ENCODE measurements at places on chromosomes 12 and 14.
A peak's percentile ranks its signal among the peaks of the same experiment; 100 is the strongest.

DNA sequence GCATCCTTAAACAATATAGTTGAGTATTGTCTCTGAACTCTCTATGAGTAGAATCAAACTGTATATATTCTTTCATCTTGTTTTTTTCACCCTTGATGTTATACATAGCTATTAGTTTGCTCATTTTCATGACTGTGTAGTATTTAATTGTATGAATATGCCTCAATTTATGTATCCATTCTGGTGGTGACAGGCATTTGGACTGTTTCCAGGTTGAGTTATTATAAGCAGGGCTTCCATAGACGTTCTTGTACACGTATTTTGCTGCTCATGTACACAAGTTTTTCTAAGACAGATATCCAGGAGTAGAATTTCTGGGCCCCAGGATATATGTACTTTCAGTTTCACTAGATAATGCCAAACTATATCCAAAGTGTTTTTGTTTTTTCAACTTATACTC lies 211.4 kb downstream of the NTF3 start:
- no peak for DNase-seq

DNA sequence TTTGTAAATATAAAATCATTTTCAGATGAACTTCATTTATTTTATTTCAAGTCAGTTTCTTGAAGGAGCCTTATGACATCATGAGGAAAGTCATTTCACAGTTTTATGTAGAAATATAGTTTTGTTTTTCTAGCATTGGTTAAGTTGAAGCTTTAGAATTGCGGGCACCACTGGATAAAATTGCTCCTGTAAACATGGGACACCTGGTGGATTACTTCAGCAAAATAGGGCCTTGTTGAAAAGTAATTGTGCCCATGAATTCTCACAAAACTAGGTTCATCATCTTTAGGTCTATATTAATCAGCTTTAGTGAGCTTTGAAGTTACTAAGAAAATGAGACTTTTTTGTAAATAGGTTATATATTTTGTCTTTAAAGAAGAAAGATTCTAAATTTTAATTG lies 25.3 kb downstream of the CNTN1 start:
- DNase-seq = no peak

- no peak for DNase-seq
These were observed 22.2 kb downstream of the LRRIQ1 start for GRCh38 chr12:85058339-85058738.

- no peak for DNase-seq
These were observed 25.0 kb downstream of the RERG start for GRCh38 chr12:15196221-15196620.

- no peak for DNase-seq
These were observed 34.8 kb downstream of the MED13L start for GRCh38 chr12:116242740-116243139.

GRCh38 chr14:73526036-73526984 lies 10.6 kb upstream of the ACOT1 start:
- no peak for DNase-seq

DNA sequence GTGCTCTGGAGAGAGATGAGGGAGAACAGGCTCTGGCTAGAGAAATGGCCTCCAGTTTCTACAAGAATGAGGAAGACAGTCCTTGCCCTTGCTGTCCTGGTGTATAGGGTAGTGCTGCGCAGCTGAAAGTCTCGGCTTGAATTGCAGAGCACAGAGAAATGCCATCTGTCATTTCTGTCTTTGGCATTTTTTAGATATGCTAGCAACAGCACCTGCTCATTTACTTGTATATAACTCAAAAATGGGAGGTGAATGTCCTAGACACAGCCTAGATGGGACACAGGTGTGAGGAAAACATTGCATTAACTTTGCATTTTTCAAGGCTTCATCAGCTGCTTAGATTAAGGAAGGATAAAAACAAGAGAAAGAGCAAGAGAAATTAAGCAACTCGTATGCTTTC lies 35.8 kb downstream of the GPR19 start:
- DNase-seq = no peak

- no peak for DNase-seq
These were observed 31.5 kb downstream of the E2F7 start for GRCh38 chr12:77033658-77034536.

DNA sequence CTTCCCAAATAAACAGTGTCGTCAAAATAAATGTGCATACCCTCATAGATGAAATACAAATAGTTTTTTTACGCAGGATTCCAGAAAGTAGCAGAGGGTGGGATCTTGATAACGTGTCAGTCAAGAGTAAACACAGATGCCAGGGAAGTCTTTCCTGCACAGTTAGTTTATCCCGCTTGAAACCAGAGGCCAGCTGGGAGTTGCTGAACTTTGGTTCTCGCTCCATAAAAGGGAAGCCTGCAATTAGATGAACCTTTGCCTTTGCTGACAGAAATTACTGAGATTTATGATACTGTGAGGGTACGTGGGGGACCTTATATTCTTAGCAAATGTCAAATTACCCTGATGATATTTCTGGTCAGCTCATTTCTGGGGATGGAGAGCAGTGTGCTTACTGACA lies 18.9 kb downstream of the FAR2 start:
- DNase-seq = no peak

DNA sequence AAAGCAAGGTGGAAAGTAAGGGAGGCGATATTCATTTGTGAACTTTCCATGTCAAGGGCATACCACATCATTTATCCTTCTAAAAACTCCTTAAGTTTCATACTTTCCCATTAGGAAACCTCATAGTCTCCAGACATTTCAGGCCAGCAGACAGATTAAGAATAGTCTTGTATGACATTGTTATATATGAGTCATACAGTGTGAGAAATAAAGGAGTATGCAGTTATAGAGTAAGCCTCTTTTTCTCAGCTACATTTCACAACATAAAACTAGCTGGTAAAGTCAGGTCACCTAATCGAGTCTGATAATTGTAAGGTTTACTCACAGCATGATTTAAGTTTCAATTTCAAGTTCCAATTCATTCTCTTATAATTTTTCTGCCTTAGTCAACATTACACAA lies 164.3 kb downstream of the GRIP1 start:
- DNase-seq = no peak

DNA sequence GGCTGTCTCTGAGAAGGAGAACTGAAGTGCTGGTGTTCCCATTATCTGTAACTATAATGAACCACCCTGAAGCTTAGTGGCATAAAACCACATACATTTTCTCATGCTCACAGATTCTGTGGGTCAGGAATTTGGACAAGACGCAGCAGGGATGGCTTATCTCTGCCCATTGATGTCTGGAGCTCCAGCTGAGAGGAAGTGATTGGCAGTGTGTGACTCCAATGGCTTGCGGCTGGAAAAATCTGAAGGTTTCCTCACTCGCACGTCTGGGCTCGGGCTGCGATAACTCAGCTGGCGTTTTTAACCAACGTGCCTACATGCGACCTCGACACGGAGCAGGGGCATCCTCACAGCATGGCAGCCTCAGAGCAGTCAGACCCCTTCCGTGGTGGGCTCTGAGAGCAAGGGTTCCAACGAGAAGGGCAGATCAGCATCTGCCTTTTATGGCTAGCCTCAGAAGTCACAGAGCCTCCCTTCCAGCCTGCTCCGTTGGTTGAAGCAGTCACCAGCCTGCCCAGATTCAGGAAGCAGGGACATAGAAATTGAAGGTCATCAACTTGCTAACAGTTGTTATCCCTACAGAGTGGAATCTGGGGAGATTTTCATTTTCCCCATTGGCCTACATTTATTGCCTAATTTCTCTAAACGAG lies 143.3 kb upstream of the BCL2L14 start:
- no peak for DNase-seq

DNA sequence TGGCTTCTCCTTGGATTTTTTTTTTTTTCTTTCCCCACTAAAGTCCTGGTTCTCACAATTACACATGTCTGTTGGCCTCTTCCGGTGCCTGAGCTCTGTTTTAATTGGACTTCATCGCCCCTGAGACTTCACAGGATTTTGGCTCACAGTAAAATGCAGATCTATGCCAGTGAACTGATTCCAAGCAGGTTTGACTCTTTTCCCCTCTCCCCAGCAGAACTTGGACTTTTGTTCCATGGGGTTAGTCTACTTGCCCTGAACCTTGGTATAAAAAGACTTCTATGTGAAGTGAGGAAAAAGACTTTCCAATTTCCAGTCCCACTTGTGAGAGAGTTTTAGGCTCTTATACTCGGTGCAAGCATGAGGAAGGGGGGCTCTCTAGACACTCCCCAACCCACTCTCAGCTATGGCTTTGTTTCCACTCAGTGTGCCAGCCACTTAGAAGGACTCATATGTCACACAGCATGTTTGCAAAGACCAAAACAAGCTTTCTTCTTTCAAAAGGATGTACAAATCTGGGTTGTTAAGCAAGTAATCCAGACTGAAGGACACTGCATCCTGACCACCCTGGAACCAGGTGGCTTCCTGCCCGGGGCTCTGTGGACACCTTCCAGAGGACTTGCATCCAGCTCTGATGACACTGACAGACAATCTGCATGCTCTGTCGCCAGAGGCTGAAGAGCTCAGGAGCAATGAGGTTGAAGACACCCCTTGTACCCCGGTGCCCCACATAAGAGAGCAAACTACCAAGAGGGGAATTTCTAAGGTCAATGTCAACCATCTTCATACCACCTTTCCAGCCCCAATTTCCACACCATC lies 221.9 kb upstream of the EGLN3 start:
- no peak for DNase-seq

DNA sequence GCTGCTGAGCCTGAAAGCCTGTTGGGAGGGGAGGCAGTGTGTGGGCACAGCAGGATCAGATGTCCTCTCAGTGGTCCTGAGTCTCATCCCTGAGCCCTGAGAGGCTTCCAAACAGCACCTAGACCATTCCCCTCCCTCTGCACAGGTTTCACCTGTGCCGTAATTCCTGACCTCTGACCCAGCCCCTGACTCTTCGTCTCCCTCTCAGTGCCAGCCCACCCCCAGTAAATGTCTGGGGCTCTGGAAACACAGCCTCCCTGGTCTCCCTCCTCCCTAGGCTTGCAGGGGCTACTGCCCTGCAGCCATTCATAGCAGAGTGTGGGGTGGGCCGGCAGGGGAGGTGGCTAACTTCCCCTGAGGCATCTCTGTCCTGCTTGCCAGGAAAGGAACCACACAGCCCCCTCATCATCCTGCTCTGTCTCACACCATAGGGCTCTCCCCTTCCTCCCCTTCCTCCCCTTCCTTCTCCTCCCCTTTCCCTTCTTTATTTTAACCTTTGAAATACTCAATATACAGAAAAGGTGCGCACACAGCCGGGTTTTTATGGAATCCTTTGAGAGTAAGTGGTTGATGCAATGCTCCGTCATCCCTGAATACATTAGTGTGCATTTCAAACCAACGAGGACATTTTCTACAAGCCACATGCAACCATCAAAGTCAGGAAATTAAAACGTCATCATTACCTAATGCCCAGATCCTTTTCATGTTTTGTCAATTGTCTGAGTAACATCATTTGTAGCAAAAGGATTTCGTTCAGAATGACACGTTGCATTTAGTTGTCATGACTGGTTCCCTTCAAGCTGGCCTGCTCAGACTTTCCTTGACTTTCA lies 67.0 kb downstream of the PRMT8 start:
- DNase-seq = no peak

DNA sequence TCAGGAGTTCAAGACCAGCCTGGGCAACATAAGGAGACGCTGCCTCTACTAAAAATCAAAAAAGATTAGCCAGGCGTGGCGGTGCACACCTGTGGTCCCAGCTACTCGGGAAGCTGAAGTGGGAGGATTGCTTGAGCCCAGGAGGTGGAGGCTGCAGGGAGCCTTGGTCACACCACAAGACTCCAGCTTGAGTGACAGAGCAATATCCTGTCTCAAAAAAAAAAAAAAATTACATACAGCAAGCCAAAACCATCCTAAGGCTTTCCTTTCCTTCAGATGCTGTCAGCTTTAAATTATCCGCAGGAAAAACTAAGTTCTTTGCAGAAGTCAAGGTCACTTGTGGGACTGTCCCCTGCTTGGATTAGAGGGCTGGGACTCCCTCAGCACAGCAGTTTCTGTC lies 1.3 kb downstream of the CS start:
- DNase-seq = no peak

DNA sequence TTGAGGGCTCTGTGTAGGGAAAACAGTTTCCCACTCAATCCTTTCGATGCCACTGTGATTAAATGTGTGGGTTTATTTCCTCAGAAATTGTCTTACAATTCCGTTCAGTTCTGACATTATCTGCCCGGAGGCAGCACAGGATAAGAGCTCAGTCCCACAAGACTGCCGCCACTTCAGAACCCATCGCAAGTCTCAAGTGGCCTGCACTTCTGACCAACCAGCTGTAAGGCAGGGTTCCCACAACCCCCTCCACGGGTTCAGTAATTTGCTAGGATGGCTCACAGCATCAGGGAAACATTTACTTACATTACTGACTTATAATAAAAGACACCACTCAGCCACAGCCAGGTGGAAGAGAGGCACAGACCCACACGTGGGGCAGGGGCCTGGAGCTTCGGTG lies 17.2 kb downstream of the BDKRB2 start:
- DNase-seq = no peak

- DNase-seq = no peak
These were observed 55.0 kb downstream of the TMX1 start for GRCh38 chr14:51294951-51295525.

GRCh38 chr14:90299408-90299807 lies 32.3 kb downstream of the NRDE2 start:
- no peak for DNase-seq

DNA sequence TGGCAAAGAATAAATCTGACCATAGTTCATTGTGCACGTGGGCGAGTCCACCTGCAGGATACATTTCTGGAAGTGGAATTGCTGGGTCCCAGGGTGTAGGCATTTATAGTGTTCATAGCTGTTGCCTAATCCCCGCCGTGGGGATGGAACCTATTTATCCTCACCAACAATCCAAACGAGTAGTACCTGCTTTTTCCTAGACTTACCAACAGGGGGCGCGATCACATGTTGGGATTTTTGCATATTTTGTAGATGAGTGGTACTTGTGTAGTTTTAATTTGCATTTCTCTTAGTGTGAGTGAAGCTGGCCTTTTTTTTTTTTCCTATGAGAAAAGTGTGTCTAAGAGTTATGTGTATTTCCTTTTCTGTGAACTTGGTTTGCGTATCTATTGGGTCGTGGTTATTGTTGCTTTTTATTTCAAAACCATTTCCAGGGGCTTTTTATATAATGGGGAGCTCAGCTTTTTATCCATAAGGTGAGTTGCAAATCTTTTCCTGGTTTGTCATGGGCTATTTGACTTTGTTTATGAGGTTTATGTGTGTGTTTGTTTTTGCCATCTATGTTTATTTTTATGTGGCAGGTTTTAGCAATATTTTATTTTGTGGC lies 67.2 kb downstream of the CCDC92 start:
- DNase-seq = peak; percentile 71

GRCh38 chr14:90491221-90491885 lies 94.5 kb downstream of the CALM1 start:
- DNase-seq = no peak

DNA sequence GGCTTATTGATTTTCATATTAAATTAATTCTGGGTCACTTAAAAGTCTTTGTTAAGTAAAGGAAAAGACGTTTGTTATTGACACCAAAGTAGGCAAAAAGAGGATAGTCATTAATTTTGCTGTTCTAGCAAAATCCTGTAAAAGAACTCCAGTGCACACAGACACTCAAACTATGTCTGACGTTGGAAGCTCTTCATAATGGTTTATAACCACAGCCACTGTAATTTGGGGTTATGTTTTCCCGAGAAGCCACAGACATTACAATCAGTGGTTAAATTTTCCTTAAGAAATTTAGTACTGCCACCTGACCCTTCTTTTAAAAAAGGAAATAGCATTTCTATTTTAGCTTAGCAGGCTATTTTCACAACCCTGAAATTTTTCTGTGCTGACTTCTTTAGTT lies 267.5 kb downstream of the CCDC91 start:
- no peak for DNase-seq

GRCh38 chr14:74859757-74860552 lies 16.0 kb downstream of the PROX2 start:
- no peak for DNase-seq
